Bronchus fibroblast of lung (primary cell): ENCODE measurements at places on chromosomes 12 and 14. TPM values are rescaled to one million over a fixed set of nuclear protein-coding genes. Genes with fewer than 3 reads are reported as not detected.

Gene PLCZ1
- total RNA-seq, result not detected in 2 replicates

Gene TMEM119
- total RNA-seq, result 67.8 and 72.6 TPM in 2 replicates

Gene CTDSP2
- 119 and 130 TPM in 2 replicates for total RNA-seq

Gene ZNF891
- total RNA-seq, result 0.30 and 0.34 TPM in 2 replicates

Gene SHMT2
- 293 and 322 TPM in 2 replicates for total RNA-seq

Gene CIDEB
- total RNA-seq, result 1.3 and 1.8 TPM in 2 replicates

Gene CLEC2D
- 0.50 and 0.59 TPM in 2 replicates for total RNA-seq

Gene IPO8
- 9.6 and 9.7 TPM in 2 replicates for total RNA-seq

Gene SLCO1B1
- not detected in 2 replicates for total RNA-seq

Gene NEDD1
- total RNA-seq, result 21.9 and 25.4 TPM in 2 replicates

Gene ACSM4
- not detected in 2 replicates for total RNA-seq

Gene CCDC175
- not detected in 2 replicates for total RNA-seq

Gene RNASE2
- not detected in 2 replicates for total RNA-seq

Gene IQSEC3
- total RNA-seq, result not detected in 2 replicates

Gene KRT83
- not detected in 2 replicates for total RNA-seq

Gene SART3
- 27.5 and 34.8 TPM in 2 replicates for total RNA-seq

Gene INHBC
- under 0.01 TPM in 1 of 2 replicates, not detected in the other for total RNA-seq

Gene VWF
- total RNA-seq, result 0.50 and 1.2 TPM in 2 replicates

Gene BATF
- not detected in 2 replicates for total RNA-seq

Gene RILPL2
- total RNA-seq, result 2.2 and 2.4 TPM in 2 replicates

Gene LTBP2
- 16.2 and 19.5 TPM in 2 replicates for total RNA-seq

Gene CLEC1B
- total RNA-seq, result not detected in 2 replicates

Gene FAM186B
- under 0.01 and 0.34 TPM in 2 replicates for total RNA-seq
